ENCODE measurements at places on chromosomes 6 and 20. TPM values are rescaled to one million over a fixed set of nuclear protein-coding genes. Genes with fewer than 3 reads are reported as not detected.

PBOV1 gene
- not detected for total RNA-seq

DNA sequence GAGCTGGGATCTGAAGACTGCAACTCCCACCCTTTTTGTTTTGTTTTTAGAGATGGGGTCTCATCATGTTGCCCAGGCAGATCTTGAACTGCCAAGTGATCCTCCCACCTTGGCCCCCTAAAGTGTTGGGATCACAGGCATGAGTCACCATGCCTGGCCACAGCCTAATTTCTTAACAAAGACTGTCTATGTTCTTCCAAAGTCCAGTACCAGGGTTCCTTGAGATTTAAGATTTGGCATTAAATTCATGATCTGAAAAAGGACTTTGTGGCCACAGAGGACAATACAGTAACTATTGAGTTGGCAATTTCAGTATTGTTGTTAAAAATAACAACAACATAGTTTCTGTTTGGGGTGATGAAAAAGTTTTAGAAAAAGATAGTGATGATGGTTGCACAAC is 28.7 kb upstream of the BEND3 start:
- no peak for DNase-seq
- H3K27ac ChIP-seq, result no peak overlapping the region
- H3K36me3 ChIP-seq, result no peaks in the 10 kb centered on the region
- no peaks in the 10 kb centered on the region for H3K27me3 ChIP-seq
- no peaks in the 10 kb centered on the region for H3K4me1 ChIP-seq

HSPA12B gene
- 3.1 TPM for total RNA-seq

GPX5 gene
- total RNA-seq, result not detected

- H3K36me3 ChIP-seq, result peaks cover 6% of the 10 kb centered on the region
- DNase-seq, result peak; percentile 75
- H3K27me3 ChIP-seq, result no peaks in the 10 kb centered on the region
Measured at GRCh38 chr20:41316602-41317545, 657 bp downstream of the ZHX3 start.

TNXB gene
- 408 TPM for total RNA-seq

DNA sequence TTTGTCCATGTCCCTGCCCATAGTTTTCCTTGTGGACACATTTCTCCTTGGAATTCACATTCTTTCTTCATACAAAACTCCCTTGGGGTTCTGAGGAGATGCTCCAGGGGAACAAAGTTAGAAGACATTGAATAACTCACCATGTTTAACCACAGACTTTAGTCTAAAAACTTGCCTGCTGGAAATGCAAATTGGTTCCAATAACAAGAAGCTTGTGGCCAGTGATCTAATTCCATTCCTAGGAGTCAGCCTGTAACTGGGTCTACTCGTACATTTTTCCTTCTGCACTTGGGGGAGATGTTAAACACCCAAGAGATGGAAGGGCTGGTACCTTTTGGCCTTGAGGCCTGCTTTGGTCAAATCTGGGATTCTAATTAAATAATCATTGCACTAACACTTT is 60.2 kb downstream of the SCML4 start:
- no peaks in the 10 kb centered on the region for H3K4me1 ChIP-seq
- no peak overlapping the region for H3K4me3 ChIP-seq
- no peaks in the 10 kb centered on the region for H3K27me3 ChIP-seq
- no peak overlapping the region for H3K27ac ChIP-seq
